Gastrocnemius medialis (tissue), 4 donors: ENCODE measurements at places on chromosomes 5 and 9. TPM values are rescaled to one million over a fixed set of nuclear protein-coding genes. Genes with fewer than 3 reads are reported as not detected.

GRCh38 chr5:172180936-172181335 is 7.1 kb downstream of the STK10 start:
- no peak for DNase-seq

GRCh38 chr5:151550146-151550545 is 41.0 kb downstream of the FAT2 start:
- DNase-seq: peak; percentile 48

- DNase-seq: no peak
Measured at GRCh38 chr9:89755821-89756220, 151.0 kb downstream of the GADD45G start.

- no peak for DNase-seq
Measured at GRCh38 chr9:107474124-107474523, 15.4 kb downstream of the KLF4 start.

GRCh38 chr5:142108432-142109330 is at the start of gene NDFIP1:
Gene NDFIP1, plus strand, starts transcription at chr5:142108779. Its CDS starts 196 bp downstream, at chr5:142108975.
- peak; percentile 68 for DNase-seq

- DNase-seq: no peak
Measured at GRCh38 chr9:97705354-97705950, 8.3 kb upstream of the XPA start.

GRCh38 chr5:74020503-74020902 is 394.5 kb downstream of the ARHGEF28 start:
- no peak for DNase-seq

- DNase-seq: no peak
Measured at GRCh38 chr5:92401492-92401891, 1018.4 kb upstream of the ARRDC3 start.

GRCh38 chr9:26361010-26361409 is 531.6 kb downstream of the CAAP1 start:
- DNase-seq: no peak

DNA sequence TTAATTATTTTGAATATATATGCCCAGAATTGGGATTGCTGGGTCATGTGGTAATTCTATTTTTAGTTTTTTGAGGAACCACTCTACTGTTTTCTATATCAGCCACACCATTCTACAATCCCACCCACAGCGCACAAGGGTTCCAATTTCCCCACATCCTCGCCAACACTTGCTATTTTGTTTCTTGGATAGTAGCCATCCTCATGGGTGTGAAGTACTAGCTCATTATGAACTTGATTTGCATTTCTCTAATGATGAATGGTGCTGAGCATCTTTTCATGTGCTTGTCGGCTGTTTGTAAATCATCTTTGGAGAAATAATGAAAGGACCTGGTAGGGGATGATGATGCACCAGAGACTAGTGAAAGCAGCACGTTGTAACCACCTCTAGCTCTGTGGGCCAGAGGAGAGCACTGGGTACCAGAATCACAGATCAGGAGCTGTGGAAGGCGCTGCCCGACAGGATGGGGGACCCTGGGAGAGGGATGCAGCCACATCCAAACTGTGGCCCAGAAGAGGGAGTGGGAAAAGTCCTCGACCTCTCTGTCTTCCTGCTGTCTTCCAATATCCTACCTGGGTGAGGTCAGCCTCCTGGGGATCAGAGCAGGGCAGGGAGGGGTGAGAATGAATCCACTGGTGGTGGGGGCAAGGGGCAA is 155.4 kb downstream of the RGS3 start:
- no peak for DNase-seq

Gene FGF18
- total RNA-seq: not detected
